Right renal pelvis (tissue), 4 donors: ENCODE measurements at places on chromosomes 7 and 10. TPM values are rescaled to one million over a fixed set of nuclear protein-coding genes. Genes with fewer than 3 reads are reported as not detected.

The NCAPG2 gene
- 24.6 TPM for polyA plus RNA-seq

The OPALIN gene
- not detected for polyA plus RNA-seq

The SPDYE5 gene
- polyA plus RNA-seq, result 1.9 TPM

DNA sequence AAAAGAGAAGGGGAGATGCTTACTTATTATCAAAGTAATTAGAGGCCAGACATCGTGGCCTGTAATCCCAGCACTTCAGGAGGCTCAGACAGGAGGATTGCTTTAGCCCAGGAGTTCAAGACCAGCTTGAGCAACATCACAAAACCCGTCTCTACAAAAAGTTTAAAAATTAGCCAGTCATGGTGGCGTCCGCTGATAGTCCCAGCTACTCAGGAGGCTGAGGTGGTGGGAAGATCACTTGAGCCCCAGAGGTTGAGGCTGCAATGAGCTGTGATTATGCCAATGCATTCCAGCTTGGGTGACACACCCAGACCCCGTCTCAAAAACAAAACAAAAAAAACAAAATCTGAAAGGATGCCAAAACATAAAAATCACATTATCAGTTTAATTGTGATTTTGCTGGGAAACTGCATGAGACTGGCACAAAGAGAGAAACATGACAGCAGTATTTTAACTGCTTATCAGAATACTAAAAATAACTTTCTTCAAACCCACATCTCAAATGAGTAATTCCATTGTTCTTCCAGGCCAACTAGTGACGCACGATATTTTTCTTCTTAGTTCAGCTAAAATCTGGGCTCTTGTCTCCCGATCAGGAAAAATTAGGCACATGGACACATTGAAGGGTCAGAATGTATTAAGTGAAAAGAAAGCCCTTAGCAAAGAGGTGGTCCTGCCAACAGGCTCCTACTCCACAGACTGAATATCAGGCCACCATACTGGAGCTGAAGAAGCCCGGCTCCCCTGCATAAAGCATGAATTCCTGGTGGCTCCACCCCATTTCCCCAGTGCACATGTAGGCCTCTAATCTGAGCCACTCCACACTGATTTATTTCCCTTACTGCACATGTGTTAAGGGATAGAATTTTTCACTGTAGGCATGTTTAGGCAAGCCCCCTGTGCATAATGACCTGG lies 9.6 kb upstream of the CCM2 start:
- DNase-seq, result no peak

DNA sequence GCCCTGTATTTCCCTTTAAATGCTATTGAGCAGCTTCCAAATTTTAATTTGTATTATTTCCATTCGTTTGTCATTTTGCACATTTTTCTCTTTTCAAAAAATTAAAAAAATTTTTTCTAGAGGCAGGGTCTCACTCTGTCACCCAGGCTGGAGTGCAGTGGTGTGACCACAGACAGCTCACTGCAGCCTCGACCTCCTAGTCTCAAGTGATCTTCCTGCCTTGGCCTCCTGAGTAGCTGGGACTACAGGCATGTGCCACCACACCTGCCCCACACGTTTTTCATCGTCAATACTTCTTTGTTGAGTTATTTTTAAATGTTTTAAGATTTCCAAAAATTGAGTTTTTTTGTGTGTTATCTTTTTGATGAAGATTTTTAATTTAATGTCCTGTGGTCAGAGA lies 4.7 kb downstream of the RPA3 start:
- no peak for DNase-seq

- no peak for DNase-seq
Observed at GRCh38 chr7:117110480-117111315, 157.4 kb downstream of the ST7 start.

- DNase-seq, result no peak
Observed at GRCh38 chr7:98733036-98733435, 116.0 kb downstream of the NPTX2 start.

GRCh38 chr7:39248041-39248691 lies 270.5 kb downstream of the POU6F2 start:
- DNase-seq, result no peak

- DNase-seq, result no peak
Observed at GRCh38 chr10:96878057-96878456, 46.0 kb downstream of the LCOR start.

- no peak for DNase-seq
Observed at GRCh38 chr10:11602919-11603523, 8.4 kb downstream of the USP6NL start.
